Urinary bladder (tissue), 4 donors: ENCODE measurements at places on chromosomes 13 and 19. TPM values are rescaled to one million over a fixed set of nuclear protein-coding genes. Genes with fewer than 3 reads are reported as not detected.

RUVBL2 gene
- total RNA-seq, result 61.3 TPM

DNA sequence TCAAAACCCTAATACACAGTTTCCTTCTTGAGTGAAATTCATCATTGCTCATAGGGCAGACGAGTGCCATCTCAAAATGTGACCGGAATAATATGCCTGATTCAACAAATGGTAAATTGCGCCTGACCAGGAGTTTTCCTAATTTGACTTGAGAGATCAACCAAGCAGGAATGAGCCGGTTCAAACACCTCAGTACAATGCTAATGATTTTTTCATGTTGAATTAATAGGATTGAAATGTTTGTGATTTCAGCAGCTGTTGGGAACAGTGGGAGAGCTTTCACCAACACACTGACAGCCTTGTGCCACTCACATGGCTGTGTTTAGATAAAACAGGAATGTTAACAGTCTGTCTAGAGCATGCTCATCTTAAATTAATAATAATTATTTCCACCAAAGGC, 484.8 kb downstream of the PCDH9 start:
- DNase-seq, result no peak

DNA sequence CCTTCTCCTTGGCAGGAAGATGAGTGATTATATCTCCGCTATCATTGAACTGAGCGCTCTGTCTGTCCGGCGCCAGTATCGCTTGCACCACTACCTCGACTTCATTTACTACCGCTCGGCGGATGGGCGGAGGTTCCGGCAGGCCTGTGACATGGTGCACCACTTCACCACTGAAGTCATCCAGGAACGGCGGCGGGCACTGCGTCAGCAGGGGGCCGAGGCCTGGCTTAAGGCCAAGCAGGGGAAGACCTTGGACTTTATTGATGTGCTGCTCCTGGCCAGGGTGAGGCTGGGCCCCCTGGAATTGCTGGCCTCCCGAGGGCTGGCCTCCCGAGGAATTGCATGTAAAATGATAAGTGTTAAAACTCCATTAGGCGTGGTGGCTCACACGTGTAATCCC, 32.1 kb downstream of the CYP4F22 start:
- no peak for DNase-seq

GRCh38 chr13:105732806-105733529, 802.5 kb downstream of the EFNB2 start:
- no peak for DNase-seq
